ENCODE measurements at places on chromosomes 12 and 14. TPM values are rescaled to one million over a fixed set of nuclear protein-coding genes. Genes with fewer than 3 reads are reported as not detected.

PRR4 gene
- 399 TPM for total RNA-seq

GRCh38 chr12:88419794-88420193, 160.5 kb downstream of the KITLG start:
- DNase-seq = no peak

GRCh38 chr12:25694072-25694471, 141.0 kb upstream of the LMNTD1 start:
- DNase-seq = no peak

GALNT8 gene
- total RNA-seq = not detected

- DNase-seq = no peak
These were observed 34.9 kb upstream of the EML1 start for GRCh38 chr14:99758121-99758821.

DNA sequence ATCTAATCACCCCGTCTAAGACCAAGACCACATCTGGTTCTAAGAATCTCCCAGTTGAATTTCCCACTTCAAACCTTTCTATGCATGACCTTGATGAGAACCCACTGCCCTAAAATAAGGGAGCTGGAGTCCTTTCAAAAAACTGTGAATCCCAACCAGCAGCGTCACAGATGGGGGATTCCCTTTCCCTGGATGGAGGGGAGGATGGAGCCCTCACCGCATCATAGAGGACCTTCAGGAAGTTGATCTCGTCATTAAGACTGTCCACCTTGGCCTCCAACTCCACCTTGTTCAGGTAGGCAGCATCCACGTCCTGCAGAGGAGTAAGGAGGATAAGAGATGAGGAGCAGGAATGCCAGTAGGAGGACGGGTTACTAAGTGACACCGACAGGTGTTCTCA, 4.8 kb downstream of the KRT4 start:
- no peak for DNase-seq

DNA sequence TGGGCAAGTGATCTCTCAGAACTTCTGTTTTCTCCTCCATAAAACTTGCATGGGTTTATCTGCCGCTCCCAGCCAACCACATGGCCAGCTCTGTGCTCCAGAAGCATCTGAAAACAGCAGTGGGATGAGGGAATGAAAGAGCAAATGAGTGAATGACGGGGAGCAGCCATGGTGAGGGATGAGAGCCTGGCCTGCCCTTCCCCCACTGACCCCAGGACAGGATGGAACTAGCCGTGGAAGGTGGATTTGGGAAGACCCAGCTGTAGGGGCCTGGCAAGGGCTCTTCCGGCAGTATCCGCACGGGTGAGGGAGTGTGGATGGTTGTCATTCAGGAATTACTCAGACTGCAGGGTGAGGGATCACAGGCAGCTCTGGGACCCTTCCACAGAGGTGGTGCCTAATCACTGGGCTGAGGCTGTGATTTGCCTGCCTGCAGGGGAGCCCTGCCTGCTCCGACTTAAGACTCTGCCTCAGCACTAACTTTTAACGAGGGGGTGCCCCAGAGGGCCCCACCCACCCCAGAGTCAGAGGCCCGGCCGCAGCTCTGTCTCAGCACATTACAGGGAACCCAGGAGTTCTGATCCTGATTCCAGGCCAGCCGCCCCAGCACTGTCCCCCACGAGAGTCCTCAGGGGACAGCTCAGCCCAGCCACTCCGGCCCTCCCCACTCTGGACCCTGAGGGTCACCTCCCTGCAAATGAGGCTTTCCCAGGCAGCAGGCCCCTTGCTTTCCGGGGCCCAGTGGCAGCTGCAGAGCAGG, 136.8 kb upstream of the C14orf180 start:
- peak; percentile 47 for DNase-seq

- DNase-seq = no peak
These were observed 60.5 kb upstream of the USP44 start for GRCh38 chr12:95611676-95612309.

- no peak for DNase-seq
These were observed 20.5 kb downstream of the FOXN4 start for GRCh38 chr12:109288571-109288970.

GRCh38 chr12:1847411-1847810, 27.0 kb downstream of the LRTM2 start:
- DNase-seq = no peak

- no peak for DNase-seq
These were observed 318.5 kb upstream of the TBX3 start for GRCh38 chr12:115002434-115002833.

KRT72 gene
- total RNA-seq = 7.7 TPM

DNA sequence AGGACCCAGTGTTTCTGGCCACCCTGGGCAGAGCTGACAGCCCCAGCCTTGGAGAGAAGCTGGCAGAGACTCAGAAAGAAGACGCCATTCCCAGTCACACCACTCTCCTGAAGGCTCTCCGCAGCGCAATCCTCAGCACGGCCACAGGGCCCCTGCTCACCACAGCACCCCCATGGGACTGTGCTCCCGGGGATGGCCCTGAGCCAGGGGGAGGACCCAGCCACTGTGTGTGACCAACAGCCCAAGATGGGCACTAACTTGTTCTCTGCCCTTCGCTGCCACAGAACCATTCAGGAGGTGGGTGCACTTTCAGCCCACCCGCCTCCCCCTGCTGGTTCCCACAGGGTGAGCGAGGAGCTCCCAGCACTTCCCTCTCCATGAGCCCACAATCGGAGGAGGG, 57.1 kb downstream of the CCNK start:
- DNase-seq = no peak

DNA sequence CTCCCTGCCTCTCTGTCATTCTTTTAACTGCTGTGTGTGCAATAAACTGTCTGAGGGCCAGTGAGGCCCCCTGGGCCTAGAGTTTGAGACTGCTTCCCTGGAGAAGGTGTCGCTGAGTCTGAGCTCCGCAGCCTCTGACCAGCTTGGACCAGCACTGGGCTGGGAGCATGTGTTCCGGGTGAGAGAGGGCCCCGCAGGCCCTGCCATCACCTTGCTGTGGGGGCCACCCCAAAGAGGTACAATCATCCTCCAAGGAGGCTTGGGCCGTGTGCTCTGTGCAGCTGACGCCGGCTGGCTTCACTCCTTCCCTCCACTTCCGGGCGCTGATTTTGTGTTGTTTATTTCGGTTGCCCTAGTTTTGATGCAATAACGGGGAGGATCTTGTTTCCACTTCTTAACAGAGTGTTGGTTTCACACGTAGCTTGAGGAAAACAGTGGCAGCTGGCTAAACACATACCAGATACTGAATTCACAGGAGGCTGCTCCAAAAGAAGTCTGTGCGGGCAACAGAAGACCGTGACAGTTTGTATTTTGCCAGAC, 121.6 kb downstream of the TMEM132C start:
- no peak for DNase-seq

DNA sequence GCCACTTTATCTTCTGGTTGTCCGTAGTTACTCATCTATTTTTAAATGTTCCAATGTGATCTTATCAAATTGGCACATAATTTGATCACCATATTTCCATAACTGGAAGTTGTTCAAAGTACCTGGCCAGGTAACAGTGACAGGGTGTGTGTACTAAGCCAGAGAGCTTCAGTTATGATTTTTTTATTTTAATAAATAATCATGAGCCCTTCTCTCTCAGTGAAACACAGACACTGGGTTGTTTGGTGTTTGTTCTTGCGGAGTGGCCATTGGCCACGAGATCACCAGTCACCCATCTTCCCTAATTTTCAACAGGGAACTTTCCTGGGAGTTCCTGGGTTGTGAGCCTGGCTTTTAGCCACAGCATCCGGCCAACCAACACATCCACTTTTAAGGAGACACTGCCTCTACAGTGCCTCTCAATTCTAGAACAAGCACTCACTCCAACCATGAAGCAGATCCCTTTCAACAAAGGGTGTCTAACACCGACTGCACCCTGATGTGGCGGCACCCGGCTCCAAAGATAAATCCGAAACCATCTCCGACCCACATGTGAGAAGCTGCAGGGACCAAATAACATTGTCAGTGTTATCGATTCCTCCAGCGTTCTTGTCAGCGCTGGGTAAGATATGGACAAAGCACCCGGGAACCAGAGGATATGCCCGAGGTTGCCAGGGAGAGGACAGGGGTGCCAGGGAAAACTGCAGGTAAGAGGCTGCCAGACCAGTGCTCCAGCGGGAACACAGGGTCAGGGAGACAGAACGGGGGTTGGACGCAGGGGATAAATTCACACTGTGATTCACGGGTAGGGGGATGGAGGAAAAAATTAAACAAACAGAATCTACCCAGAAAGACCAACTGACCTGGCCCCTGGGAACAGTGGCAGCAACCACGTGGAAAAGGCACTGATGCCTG, 49.9 kb downstream of the FOXN3 start:
- no peak for DNase-seq

- DNase-seq = no peak
These were observed 80.6 kb downstream of the PRKAB1 start for GRCh38 chr12:119748497-119748896.

GRCh38 chr14:69666690-69667211, 55.4 kb downstream of the SUSD6 start:
- DNase-seq = no peak

DNA sequence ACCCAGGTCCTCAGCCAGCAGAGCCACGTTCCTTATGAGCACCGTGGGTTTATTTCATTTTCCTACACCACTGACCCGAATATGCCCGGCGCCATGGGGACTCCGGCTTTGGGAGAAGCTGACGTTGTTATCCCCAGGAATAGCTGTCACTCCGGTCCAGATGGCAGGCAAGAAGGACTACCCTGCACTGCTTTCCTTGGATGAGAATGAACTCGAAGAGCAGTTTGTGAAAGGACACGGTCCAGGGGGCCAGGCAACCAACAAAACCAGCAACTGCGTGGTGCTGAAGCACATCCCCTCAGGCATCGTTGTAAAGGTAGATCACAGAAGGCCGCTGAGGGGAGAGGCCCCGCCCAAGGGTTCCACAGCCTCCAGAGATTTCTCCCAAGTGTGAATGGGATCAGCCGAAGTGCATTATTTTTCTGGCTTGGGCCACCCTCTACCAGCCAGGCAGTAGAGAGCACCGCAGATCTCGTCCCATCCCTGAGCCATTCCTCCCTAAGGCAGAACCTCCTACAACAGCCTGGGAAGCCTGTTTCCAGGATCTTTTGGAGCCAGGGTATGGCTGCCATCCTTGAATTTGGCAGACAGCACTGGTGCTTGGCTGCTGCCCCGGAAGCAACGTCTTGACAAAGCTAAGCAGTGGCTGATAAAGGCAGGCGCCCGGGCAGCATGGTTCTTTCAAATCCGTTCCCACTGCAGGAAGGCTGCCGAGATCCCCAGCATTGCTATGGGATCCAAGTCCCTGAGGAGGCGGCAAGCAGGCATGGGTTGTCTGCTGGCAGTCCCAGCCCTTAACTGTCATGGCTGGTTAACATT, 17.8 kb downstream of the CDK2AP1 start:
- no peak for DNase-seq
